ENCODE measurements at places on chromosomes 4 and X.

DNA sequence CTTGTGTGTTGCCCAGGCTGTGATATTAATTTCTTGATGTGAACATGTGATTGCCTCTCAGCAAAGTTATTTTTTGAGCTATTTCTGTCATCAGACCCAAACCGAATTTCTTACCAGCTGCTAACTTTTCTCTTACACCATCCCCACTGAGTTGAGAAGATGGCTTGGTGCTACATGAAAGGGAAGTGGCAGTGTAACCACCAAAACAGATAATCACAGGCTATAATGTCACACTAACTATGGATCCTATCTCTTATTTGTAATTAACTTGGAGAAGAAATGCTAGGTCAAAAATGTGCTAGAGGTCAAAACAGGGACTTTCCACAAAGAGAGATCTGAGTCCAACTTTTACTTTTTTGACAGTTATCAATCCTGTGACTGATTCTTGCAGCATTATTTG is 43.8 kb downstream of the ELOVL6 start:
- DNase-seq: no peak

GRCh38 chr4:140096483-140096861 is 57.5 kb downstream of the MAML3 start:
- DNase-seq: no peak

GRCh38 chr4:153156263-153156662 is 48.0 kb upstream of the TRIM2 start:
- DNase-seq: no peak

DNA sequence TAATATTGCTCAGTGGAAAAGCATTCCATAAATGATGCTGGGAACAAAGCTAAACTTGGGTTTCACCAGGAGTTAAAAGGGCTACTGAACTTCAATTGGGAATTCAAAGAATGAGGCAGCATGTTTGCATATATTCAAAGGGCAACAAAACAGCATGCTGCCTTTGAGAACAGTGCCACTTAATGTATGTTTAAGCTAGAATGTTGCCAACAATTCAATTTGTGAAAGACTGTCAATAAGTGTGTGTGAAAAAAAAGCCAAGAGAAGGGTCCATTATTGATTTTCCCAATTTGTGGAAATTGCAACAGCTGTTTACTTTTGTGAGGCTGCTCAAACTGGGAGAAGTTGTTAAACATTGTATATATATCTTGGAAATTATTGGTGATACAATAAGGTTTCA is 701.9 kb upstream of the ACTRT1 start:
- DNase-seq: no peak

DNA sequence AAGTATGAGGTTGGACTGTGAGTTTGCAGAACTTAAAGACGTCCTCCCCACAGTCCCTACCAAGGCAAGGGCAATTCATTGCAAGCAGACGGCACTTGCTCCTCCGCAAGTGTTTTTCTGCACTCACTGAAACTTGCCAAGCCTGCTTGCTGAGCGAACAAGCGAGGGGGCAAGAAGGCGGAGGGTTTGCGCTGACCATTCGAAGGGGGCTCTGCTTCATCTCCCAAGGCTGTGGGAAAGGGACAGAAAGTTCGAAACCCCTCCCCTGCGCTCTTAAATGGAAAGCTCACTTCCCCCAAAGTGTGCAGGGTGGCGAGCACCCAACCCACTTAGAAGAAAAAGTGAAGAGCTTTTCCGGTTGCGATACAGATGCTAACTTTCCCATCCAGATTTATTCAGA is 1.4 kb downstream of the MID1 start:
- no peak for DNase-seq

Measured in fibroblast of skin of left quadriceps (primary cell).